Stimulated activated CD4-positive, alpha-beta T cell treated with anti-CD3 and anti-CD28 coated beads, Interleukin-12 subunit alpha, Interleukin-12 subunit beta, amount 100 ng/mL, for 48 hours (primary cell): ENCODE measurements at places on chromosomes 4 and X.
A peak's percentile ranks its signal among the peaks of the same experiment; 100 is the strongest.

DNA sequence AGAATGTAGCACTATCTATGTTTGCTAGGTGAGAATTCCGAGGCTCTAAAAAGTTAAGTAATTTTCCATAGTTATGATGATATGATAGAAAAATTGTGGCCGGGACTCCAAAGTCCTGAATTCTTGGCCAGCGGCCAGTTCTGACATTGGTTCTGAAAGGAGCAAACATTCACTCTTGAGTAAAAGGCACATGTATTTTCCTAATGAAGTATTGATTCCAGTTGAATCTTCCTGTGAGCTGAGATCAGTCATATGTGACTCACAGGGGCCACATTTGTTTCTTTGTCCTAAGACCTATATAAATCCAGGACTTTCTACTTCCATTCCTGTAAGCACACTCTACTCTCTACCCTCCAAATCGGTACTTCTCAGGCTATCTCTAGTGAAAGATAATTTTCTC, 349.9 kb downstream of the BMPR1B start:
- DNase-seq, result no peak

DNA sequence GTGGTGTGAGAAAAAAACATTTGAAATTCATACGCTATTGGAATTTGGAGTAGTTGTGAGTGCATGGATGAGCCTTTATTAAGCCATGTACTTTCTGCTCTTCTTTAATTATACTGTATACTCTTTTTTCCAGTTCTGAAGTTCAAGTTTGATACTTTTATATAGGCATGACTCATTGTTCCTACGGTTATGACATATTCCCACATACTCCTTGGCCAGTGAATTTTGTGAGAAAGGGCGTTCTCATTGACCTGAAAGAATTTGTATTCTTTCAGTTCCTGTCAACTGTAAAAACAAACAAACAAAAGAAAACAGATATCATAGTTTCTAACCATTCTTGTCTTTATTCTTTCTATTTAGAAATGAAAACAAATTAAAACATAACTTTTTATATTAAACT, 407.3 kb downstream of the MAPK10 start:
- no peak for DNase-seq

- peak; percentile 30 for DNase-seq
Observed at GRCh38 chr4:168153596-168154440, 61.5 kb downstream of the ANXA10 start.

- no peak for DNase-seq
Observed at GRCh38 chr4:32858971-32859370, 2138.8 kb downstream of the PCDH7 start.

DNA sequence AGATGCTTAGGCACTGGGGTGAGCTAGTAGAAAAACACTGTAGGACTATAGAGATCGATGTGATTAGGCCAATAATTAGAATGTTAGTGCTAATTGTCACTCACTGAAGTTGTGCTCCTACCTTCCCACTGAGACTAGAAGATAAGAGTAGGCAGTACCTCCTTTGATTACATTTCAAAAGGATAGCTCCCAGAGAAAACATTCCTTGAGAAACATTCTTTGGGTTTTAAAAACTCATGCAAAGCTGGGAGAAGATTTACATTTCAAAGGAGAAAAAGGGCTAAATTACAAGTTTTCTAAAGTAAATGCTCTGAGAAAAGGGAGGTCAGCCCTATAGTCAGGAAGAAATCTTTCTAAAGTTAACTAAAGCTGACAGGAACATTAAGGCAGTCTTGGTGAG, 860.3 kb upstream of the NDST4 start:
- DNase-seq, result no peak

GRCh38 chr4:170325599-170325998, 235.8 kb upstream of the AADAT start:
- no peak for DNase-seq

GRCh38 chrX:45912316-45912715, 632.9 kb downstream of the ZNF674 start:
- DNase-seq, result no peak

GRCh38 chrX:142186103-142186502, 19.0 kb downstream of the MAGEC2 start:
- DNase-seq, result no peak

DNA sequence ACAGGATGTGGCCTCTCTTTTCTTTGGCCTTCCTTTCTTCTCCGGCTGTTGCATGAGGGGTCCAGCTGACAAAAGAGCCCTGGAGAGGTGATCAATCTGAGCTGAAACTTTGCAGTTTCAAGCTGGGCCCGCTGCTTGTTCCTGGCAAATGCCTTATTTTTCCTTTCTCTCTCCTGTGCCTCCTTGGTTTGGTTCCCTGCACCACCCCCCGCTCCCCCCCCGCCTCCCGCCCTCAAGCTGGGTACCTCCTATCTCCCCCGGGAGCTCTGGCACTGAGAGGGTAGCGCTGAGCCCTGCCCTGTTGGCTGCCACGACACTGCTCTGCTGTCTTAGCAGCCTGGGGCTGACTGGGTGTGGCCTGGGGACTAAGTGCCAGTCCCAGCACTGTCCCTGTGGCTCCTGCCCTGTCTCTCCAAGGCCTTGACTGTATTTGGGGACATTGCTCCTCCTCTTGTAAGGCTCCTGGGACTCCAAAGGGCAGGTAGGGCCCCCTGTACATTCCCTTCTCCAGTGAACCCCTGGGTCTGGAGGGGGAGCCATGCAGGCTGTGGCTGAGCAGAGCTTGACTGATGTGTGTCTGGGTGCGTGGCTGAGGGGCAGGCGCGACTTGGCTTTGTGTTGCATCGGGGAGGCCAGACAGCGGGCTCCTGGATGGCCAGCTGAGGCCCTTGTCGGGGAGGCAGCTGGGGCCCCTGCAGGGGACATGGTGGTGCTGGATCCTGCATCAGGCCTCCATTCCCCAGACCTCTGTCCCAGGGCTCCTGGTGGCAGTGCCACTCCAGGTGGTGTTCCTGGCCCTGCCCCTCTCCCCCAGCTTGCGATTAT, 1.1 kb downstream of the PLXNA3 start:
- DNase-seq, result no peak

DNA sequence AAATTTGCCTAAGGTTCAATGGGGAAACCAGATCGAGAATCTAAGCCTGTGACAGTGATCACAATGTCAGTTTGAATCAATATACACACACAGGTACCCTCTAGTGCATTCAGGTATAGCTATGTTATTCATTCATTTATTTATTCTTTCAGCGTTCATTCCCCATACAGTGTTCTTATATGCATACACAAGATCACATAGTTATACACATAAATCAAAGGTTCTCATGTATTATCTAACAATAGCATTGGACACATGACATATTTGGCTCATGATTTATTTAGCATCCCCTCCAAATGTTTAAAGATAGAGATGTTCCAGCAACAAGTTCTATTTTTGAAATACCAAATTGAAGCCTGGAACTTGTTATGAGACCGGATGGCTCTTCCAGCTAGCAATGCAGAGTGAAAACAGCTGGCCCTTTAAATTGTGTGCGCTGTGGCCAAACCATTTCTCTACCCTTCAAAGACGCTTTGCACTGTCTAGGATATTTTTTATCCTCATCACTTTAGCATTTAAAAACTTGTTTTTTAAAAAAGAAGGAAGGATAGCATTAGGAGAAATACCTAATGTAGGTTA, 131.0 kb downstream of the ATXN3L start:
- DNase-seq, result no peak

DNA sequence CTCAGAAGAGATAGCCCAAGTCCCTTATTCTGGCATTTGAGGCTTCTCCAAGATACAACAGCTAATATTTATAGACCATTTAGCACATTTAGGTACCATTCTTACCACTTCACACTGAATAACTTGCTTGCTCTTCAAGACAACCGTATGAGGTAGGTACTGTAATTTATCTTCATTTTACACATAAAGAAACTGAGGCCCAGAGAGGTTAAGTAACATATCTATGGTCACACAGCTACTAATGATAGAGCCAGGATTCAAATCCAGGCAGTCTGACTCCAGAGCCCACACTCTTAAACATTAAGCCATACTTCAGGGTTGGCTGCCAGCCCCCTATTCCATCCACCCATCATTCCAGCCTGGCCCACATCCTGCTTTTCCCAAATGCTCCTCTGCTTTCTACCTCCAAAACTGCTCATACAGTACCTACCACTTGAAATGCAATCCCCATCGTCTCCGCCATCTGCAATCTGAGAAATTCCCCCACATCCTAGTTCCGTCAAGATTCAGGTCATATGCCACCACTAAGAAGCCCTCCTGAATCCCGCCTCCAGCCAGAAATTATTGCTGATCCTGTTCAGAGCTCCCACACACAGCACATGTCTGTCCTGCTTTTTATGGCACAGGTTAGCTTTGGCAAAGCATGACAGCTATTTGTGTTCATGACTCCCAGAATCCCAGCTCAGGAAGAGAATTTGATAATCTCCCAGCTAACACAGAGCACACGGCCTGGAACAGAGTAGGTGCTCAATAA, 23.5 kb downstream of the IQSEC2 start:
- no peak for DNase-seq

GRCh38 chr4:8039290-8039689, 99.6 kb upstream of the AFAP1 start:
- DNase-seq, result no peak

DNA sequence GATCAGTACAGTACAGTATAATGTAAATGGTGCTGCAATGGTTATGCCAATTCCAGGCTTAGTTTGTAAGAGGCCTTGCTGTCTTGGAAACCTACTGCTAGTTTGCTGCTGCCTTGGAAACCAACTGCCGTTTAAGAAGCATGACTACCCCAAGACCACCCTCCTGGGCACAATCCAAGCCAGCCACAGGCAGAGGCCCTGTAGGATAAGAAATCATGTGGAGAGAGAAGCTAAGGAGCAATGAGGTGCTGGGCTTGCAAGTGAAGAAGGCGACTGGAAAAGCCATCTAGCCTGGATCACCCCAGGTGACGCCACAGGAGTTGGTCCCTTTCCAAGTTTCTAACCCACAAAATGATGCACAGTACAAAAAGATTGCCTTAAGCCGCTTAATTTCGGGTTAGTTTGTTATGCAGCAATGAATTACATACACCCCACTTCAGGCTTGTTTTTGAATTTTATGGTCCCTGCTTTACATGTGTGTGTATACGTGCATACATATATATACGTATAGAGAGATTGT, 16.9 kb downstream of the ZFP42 start:
- no peak for DNase-seq

DNA sequence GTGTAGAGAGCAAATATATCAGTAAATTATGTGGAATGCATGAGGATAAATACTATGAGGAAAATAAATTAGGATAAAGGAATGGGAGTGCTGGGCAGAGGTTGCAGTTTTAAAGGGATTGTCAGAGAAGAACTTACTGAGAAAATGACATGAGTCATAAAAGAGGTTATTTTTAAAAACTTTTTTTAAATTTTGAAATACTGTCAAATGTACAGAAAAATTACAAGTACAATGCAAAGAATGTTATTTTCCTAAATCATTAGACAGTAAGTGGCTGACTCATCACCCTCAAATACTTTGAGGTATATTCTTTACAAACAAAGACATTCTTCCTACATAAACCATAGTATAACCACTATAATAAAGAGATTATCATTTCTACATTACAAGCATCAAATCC, 29.8 kb upstream of the H2AZ1 start:
- no peak for DNase-seq

DNA sequence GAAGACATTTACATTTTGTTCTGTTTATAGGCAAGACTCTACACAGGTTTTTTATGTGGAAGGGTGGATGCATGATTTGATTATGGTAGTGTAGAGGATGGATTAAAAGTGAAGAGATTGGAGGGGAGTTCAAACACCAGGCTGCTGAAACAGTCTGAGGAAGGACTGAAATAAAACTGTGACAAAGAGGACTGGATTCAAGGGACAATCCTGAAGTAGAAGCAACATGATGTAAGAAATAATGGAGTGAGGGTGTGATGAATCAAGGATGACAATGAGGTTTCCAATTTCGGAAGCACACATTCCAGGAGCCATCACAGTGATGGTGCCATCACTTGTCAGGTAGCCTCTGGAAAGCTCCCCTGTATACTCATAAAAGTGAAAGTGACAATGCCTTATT, 103.5 kb downstream of the SYNPO2 start:
- no peak for DNase-seq
